CD4-positive, alpha-beta T cell treated with Interleukin-1 beta for 1 hour (primary cell): ENCODE measurements at places on chromosomes 5 and 9.

- DNase-seq: no peak
Observed at GRCh38 chr9:101593345-101593744, 1.4 kb downstream of the PPP3R2 start.

DNA sequence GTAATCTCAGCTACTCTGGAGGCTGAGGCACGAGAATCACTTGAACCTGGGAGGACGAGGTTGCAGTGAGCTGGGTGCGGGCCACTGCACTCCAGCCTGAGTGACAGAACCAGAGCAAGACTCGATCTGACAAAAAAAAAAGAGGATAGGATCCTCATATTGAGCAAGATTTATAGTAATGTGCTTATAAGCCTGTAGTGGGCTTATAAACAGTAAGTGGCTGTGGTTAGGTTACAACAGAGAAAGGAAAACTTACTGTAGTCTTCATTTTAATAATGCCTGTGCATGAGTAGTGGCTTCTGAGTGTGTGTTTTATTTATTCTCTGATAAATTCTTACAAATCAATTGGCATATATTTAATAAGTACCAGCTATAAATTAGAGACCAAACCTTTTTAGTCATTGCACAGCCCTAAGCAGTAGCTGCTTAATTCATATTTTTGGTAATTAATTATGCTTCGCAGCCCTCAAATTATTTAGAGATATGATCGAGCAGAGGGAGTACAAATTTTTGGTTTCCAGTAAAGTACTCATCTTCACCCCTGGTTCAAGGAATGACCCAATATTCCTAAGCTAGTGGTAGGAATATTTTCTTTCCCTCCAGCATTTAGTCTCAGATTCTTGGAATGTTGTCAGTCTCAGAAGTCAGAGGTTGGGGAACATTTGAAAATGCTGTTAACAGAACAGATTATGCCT is 73.8 kb upstream of the KLF9 start:
- DNase-seq: no peak

DNA sequence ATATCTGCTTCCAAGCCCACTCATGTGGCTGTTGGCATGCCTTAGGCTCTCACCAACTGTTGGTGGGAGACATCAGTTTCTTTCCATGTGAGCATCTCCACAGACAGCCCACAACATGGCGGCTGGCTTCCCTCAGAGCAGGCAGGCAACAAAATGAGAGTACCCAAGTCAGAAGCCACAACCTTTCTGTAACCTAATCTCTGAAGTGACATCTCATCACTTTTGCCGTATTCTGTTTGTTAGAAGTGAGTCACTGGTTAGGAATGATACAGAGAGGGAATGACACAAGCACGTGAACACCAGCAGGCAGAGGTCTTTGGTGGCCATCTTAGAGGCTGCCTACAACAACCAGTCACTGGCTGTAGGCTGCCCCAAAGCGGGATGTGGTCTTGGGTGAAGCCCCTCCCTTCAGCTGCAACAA is 88.6 kb upstream of the RASGRF2 start:
- no peak for DNase-seq

GRCh38 chr5:97427235-97427634 is 244.2 kb upstream of the RIOK2 start:
- DNase-seq: no peak

- no peak for DNase-seq
Observed at GRCh38 chr9:94843134-94843533, 116.6 kb downstream of the AOPEP start.

DNA sequence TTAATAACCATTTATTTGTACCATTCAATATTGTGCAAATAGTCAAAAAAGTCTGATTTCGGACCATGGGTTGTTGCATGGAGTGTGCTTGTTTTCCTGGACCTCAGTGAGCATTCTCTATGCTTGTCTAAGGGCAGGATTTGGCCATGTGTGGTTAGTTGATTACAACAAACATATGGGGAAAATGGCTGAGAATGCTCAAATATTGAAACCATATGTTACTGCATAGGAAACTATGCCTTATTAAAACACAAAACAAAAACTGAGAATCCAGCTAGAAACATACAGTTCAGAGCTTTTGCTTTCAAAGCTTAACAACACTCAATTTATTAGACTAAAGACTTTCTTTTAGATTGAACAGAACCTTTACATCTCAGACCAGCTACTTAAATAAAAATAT is 928.3 kb downstream of the NR2F1-AS1 start:
- no peak for DNase-seq

DNA sequence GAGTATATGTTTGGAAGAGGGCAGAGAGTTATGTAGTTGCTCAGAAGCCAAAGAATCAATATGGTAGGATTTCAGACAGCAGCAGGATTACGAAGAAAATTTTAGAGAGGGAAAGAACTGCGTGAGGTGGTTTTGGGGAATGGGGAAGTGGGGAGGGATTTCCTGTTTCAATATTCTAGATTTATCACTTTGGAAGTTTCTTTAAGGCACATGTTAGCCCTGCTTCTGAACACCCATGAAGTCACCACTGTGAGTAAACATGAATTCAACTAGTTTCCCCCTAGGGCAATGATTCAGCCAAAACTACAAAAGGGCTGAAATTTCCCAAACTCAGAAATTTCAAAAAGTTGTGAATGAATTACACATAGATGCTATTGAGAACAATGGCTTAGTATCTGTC is 132.2 kb downstream of the EBF1 start:
- no peak for DNase-seq

DNA sequence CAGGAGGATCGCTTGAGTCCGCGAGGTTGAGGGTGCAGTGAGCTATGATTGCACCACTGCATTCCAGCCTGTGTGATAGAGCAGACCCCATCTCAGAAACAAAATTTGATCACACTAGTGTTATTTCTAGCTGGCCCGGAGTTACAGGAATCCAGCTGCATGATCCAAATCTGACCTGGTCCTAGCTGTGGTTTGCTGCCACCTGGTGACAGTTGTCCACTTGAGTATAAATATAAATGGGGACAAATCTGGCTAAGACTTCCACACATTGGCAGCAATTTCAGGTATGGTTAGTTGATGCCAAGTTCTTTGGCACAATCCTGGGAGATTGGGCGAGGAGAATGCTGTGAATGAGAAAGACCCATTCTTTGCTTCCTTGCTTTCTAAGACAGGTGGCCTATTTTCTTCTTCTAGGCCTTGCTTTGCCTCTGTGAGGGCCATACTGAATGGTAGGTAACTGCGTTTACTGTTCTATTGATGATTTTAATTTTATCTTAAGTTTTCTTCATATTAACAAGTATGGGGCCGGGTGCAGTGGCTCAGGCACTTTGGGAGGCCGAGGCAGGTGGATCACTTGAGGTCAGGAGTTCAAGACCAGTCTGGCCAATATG is 35.4 kb downstream of the UBE2R2 start:
- DNase-seq: peak; percentile 66

GRCh38 chr5:150112201-150113046 is 26.1 kb upstream of the CSF1R start:
- DNase-seq: no peak

DNA sequence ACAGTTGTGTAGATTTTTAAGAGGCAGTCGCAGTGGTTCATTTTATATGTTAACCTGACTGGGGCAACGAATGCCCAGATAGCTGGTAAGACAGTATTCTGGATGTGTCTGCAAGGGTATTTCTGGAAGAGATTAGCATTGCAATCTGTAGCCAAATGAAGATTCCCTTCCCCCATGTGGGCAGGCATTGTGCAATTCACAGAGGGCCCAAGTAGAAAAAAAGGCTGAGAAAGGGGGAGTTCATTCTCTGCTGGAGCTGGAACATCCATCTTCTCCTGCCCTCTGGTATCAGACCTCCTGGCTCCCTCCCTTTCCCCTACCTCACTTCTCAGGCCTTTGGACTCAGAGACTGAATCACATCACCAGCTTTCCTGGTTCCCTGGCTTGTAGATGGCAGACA is 70.6 kb downstream of the TENT4A start:
- DNase-seq: no peak

DNA sequence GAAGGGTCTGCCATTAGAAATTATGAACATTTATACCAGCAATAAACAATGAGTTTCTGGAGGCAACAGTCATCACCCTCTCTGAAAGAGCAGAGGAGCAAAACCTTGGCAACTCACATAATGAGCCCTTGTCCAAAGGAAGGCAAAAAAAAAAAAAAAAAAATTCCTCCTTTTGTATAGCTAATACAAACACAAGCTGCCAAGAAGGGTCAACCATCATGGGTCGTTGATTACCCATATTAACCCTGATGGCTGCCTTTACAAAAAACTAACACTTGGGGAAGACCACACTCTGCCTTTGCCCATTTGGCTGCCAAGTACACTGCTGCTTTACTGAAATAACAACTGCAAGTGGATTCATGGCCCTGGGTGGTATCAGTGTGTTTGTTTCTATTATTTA is 272.7 kb downstream of the ADAMTSL1 start:
- no peak for DNase-seq
